ENCODE measurements at places on chromosomes 7 and 10.
A peak's percentile ranks its signal among the peaks of the same experiment; 100 is the strongest.

DNA sequence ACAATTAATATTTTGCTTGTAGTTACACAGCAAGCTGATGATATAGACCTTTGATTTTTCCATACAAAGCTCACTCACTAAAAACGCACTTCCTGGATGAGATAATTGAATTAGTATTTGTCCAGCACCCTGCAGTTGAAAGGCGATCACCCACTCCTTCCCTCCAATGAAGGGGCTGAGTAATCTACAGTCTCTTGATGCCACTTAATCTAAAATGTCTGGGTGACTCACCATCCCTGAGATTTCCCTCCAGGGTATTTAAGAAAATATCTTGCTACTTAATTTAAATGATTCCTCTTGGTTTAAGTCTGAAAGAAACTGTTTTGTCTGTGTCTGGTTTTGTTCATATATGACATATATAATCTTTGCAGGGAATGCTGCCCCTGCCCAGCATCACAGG lies 515.3 kb downstream of the GRID1 start:
- no peak for DNase-seq

DNA sequence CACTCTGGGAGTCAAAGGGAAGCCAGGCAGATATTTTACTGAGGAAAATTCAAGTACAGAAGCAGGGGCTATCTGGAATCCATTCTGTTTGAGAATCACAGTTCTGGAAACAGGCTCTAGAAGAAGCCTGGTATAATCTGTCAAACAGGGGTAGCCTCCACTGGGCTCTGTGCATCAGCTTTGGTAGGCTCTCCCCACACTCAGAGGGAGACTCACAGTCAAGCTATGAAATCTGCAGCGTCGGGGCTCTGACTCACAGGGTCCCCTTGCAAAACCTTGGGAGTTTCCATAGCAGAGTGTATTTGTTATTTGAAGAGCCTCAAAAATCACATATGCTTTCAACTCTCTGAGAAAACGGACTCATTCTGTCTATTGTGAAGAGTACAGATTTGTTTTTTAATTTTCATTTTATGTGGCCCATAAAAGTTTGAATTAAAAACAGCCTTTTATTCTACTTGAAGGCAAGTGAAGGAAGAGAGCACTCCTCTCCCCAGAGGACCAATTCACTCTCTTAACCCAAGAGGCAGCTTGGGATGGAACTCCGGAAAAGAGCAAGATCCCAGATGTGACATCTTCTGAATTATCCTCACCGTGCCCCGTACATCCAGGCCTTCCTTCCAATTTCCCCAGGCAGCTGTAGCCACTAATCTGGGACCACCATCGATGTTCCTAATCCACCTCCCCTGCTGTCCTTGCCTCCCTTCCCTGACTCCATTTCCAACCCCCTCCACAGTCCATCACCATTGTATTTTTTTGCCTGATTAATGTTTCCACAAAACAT lies 590.9 kb upstream of the MGMT start:
- no peak for DNase-seq

DNA sequence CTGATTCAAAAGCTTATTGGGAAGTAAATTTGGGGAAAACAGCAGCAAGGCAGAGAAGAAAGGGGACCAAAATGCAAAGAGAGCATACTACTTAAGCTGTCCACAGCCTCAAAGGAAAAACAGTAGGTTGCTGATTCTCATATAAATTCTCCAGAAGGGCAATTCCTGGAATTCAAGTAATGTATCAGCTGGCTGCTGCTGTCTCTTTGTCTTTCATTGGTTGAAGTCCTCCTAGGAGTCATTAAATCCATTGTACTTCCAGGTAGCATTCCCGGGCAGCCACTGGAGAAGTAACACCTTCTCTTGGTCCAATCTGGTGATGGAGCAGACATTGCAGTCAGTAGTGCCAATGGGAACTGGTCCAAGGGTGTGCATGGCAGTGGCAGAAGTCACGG lies 22.7 kb downstream of the BET1 start:
- no peak for DNase-seq

DNA sequence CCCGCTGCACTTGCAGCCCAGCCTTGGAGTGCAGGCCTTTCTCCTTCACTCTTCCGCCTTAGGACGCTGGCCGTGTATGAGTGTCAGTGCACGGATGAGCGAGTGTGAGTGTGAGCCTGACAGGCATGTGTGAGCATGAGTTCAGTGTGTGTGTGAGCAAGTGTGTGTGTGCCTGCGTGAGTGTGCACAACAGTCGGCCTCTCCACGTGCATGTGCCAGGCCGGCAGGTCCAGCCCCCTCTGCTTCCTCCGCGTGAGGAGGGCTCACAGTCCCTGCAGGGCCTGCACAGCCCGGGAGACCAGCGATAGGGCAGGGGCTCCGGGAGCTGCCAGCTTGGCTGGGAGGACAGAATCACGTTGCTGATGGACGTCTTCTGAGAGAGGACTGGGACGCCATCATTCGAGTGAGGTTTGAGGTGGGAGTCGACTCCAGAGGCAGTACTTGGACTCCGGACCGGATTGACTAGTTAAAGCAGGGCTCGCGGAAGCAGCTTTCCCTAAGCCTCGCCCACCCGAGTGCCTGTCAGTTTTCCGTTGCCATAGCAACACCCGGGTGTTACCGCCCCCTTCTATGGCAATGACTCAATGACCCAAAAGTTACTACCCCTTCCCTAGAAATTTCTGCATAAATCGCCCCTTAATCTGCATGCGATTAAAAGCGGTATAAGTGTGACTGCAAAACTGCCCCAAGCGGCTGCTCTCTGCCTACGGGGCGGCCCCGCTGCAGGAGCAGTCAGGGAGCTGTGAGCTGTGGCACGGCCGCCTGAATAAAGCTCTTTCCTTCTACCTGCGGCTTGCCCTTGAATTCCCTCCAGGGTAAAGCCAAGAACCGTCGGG lies 19.6 kb upstream of the CFAP46 start:
- DNase-seq, result peak; percentile 24

DNA sequence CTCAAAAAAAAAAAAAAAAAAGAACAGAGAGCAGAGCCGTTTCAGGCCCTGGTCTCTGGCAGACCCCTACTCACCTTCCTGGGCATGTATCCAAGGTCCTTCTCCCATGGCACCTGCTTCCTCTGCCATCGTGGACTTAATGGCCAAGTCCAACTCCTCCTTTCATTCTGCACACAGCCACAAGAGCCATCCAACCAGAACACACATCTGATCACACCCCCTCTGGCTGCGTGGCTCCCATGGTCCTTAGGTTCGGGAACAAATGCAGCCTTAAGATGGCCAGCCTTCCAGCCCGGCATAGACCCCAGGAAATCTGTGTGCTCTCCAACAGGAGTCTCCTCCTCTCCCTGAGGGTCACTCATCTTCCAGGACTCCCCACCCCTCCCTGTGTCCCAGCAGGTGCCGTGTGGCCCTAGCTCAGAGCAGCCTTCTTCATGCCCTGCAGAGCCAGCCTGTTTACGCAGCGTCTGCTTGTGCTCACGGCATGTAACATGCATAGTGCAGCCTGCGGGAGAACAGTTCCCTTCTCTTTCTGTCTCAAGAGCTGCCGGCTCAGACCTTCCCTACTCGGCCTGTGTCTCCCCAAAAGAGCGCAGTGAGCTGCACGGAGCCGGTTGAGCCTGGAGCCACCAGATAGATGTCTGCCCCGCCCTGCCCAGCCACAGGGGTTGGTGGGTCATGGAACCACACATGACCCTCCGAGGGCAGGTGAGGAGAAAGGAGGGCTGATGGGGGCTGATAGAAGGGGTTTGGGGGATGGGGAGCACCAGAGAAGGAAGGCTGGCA lies 157.3 kb downstream of the NRF1 start:
- no peak for DNase-seq

GRCh38 chr10:97708976-97709946 lies 4.3 kb upstream of the MARVELD1 start:
- peak; percentile 43 for DNase-seq

- DNase-seq, result no peak
Measured at GRCh38 chr10:124225029-124225466, 131.7 kb upstream of the CHST15 start.

DNA sequence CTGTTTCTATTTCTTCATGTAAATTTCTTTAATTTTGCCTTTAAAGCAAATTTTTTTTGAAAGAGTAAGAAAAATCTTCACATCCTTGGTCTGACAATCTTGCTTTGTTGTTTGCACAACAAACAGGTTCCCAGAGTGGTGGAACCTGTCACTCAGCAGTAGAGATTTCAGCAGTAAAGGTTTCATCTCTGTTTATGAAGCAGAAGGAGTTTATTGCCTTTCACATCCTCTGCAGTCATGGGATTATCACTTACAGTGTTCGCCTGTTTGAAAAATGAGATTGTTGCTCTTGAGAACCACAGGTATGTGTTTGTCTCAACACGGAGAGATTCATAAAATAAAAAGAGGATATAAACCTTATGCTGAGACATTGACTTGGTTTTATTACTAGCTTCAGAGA lies 342.6 kb downstream of the IPMK start:
- no peak for DNase-seq

DNA sequence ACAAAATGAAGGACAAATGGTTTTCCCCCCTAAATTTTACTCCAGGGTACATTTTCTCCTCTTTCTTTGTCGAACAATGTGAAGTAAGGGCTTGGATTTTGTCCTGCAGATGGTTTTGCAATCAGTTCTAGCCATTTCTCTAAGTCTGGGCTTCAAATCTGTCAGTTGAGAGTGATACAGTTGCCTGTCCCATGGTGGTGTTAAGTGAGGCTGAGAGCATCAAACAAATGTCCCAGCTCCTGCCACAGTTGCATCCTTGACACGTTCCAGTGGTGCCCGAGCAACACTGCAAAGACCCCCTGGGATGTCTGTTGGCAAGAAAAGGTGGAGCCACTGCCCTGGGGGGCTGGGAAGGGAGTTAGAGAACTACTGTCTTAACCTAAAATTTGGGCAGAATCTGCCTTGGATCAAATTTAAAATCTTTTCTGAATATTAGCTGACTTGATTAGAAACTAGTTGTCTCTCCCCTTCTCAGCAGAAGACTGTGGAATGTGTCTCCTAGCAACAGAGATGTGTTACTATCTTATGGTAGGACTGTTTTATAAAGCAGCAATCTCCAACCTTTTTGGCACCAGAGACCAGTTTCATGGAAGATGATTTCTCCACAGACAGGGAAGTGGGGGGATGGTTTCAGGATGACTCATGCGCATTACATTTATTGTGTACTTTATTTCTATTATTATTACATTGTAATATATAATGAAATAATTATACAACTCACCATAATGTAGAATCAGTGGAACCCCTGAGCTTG lies 102.0 kb upstream of the STEAP1B start:
- DNase-seq, result no peak

DNA sequence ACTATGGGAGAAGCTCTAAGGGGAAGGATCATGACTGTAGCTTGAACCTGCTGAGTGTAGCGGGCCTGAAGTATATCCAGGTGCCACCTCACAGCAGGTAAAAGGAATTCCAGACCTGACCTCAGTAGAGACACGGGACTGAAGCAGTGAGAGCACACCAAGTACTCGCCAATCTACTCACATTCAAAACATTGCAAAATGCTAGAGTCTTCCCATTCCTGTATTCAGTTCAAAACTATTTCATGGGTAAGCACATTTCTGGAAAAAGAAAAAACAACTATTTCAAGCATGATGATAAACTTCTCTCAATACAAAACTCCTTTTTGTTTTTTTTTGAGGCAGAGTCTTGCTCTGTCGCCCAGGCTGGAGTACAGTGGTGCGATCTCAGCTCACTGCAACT lies 121.9 kb upstream of the AUTS2 start:
- DNase-seq, result no peak

DNA sequence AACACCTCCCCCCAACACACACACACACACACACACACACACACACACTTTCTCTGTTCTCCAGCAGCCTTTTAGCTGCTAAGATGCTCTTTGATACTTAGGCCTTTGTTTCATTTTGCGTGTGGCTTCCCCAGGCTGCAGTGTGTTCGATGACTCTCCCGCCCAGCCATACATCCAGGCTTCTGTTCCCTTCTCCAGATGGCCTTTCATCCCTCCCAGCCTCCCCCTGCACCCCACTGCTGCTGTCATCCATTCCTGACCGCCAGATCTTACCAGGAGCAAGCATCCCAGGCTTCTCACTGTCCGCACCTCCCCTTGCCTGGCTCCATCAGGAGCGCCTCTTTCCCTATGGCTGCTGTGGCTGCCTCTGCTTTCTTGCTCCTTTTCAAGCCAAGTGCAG lies 77.8 kb upstream of the PPIF start:
- DNase-seq, result no peak

- DNase-seq, result no peak
Measured at GRCh38 chr10:98921316-98921715, 314.3 kb downstream of the HPSE2 start.

DNA sequence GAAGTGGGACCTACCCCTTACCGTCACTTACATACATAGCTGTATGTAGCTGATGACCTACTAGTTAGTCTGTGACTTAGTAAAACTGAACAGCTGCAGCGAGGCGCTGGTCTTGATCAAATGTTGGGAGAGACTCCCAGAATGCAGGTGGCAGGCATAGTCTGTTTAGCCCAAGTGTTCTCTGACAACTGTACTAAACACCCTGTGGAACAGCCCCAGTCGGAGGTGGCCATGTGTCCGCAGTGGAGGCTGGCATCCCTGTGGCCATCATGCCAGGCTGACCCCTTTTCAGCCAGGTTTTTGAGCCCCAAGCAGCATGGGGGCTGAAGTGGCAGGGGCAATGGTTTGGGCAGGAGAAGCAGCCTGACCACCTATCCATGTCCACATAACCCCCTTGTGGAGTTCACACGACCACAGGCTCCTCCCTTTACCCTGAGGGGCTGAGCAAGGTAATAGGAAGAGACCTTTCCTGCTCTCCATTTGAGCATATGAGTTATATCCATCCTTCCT lies 7.2 kb downstream of the ADCY1 start:
- no peak for DNase-seq

- DNase-seq, result no peak
Measured at GRCh38 chr7:106448992-106449859, 164.4 kb upstream of the NAMPT start.

DNA sequence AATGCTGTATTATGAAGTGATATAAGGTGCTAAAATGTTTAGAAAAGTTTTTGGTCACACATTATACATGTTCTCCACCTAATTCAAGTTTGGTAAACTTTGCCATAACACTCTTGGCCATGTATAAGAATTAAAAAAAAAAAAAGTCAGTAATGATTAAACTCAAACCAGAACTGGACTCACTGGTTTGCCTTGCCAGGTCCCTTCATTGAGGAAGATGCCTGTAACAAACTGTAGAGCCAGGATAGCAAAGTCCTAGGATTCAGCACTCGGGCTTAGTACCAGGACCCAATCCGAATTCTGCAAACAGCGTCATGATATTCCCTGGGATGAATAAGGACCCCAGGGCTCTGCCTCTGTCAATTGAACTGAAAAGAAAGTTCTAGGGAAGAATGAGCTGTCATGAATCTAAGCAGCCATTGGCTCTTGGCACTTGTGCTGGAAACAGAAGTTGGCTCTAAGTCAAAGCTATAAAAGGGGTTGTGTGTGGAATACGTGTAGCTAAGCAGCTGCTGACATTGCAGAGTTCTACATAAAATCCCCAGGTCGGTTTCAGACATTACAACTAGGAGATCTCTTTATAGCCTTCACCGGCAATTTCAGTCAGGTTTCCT lies 216.9 kb downstream of the C7orf25 start:
- no peak for DNase-seq

Data from effector CD4-positive, alpha-beta T cell (primary cell).